ENCODE measurements at places on chromosomes 12 and 14.

DNA sequence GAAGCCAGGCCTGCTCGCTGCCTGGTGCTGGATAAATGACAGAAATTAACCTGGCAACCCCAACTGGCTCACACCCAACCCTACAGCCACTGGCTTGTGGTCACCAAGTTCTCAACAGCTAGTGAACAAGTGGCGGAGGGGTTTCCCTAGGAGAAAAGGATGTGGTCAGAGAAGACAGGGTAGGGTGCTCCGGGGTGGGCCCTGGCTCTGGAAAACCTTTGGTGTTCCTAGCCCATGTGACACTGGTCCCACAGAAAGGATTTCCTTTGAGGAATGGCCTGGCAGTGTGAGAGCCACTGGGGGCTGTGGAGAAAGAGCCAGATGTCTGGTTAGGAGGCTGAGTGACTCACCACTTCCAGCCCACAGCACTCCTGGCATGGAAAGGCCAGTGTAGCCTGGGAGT is 8.7 kb downstream of the SYNE3 start:
- no peak for DNase-seq

- no peak for DNase-seq
Measured at GRCh38 chr12:41045509-41045908, 142.6 kb upstream of the PDZRN4 start.

DNA sequence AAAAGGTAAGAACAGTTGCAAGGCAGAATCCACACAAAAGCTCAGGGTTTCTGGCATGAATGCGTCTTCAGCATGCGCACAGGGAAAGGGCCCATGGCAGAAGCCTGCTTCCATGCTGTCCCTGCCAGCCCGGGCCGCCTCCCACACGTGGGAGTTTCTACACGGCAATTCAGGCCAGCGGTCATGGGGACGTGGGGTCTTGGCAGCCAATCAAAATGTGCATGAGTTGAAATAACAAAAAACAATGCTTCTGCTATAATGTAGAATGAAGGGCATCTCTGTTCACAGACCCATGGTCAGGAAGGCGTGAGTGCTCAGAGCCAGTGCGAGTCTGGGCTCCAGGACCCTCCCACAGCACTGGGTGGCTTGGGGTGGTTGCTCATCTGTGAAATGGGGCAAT is 28.6 kb downstream of the AMN start:
- DNase-seq, result no peak

GRCh38 chr12:131473261-131473660 is 237.6 kb upstream of the SFSWAP start:
- no peak for DNase-seq

DNA sequence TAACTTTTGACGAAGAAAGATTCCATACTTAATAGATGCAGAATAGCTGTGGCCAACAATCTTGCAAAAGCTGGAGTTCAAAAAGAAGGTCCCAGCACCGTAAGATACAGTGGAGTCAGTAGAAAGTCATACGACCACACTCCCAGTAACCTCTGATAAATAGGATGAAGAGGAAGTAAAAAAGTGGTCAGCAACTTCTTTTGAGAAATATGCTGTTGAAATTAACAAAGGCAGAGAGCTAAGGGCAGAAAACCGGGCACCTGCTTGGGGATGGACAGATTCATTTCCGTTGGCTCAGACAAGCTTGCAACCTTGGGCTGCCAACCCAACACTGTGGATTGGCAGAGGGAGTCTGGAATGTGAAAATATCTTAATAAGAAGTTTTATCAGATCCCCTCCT is 40.0 kb downstream of the BTG1 start:
- DNase-seq, result no peak

DNA sequence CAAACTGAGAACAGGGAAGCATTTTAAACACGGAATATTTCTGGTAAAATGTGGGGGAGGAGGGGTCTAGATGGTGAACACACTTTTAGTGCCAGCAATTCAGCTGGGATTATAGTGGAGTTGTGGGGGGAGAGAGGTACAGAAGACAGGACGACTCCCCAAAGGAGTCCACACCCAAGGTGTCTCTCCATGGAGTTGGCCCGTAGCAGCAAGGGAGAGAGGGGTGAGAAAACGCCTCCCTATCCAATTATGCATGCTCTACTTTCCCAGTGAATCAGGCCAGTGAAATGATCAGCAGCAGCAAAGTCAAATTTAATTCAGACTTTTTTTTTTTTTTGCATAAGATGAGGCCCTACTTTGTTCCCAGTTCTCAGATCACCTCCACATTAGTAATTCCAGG is 38.6 kb downstream of the BTG1 start:
- no peak for DNase-seq

GRCh38 chr14:92391726-92392125 is 68.8 kb downstream of the SLC24A4 start:
- no peak for DNase-seq

GRCh38 chr12:116138364-116138763 is 139.1 kb downstream of the MED13L start:
- DNase-seq, result no peak

- no peak for DNase-seq
Measured at GRCh38 chr12:10615532-10615931, 2.1 kb upstream of the MAGOHB start.

GRCh38 chr12:113062502-113063395 is 6.2 kb downstream of the DTX1 start:
- no peak for DNase-seq

DNA sequence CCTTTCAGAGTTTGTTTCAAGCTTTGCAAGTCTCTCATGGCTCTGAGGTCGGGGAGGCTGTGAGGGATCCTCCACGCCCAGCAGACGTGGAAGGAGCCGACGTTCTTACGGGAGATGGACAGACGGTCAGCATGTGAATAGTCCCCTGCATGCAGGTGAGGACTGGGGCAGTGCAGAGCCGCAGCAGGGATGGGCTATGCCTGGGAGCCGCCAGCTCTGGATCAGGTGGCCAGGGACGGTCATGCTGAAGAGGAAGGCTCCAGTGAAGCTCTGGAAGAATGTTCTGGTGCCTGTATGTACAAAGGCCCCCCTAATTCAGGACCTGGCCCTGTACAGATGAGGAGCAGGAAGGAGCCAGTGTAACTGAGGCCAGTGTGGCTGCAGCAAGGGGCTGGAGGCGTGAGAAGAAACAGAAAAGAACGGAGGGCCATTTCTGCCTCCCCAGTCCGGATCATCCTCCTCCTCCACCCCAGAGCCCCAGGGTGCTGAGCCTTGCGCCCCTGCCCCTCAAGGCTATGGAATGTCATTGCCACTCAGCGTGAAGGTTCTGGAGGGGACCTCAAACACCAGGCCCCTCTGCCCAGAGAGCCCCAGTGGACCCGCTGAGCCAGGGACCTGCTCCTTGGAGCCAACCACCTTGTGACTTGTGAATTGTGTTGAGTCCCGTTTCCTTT is 96.8 kb upstream of the DIO3 start:
- DNase-seq, result no peak

All from stimulated activated CD4-positive, alpha-beta T cell treated with anti-CD3 and anti-CD28 coated beads, Interleukin-2, amount 100 ng/mL, for 24 hours (primary cell).